Stimulated activated CD4-positive, alpha-beta T cell treated with anti-CD3 and anti-CD28 coated beads, Interleukin-2, amount 100 ng/mL, for 24 hours (primary cell): ENCODE measurements at places on chromosomes 7 and 10.

GRCh38 chr7:77989981-77990566 lies 191.5 kb downstream of the PHTF2 start:
- DNase-seq: no peak

DNA sequence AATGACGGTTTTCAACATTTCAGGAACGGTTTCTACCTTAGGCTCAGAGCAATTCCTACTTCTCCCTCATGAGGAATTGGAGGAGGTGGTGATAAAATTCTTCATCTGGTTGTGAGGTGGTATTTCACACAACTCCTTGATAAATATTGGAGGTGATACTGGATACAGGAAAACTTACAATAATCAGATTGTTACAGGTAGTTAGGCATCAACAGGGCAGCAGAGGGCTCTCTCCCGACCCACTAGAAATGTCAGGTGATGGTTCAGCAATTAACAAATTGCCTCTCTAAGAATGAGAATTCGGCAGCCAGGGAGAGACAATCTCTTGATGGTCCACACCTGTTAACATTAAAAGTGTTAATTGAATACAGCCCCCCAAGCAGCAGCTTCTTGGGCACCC lies 22.6 kb downstream of the ZNF786 start:
- DNase-seq: no peak

DNA sequence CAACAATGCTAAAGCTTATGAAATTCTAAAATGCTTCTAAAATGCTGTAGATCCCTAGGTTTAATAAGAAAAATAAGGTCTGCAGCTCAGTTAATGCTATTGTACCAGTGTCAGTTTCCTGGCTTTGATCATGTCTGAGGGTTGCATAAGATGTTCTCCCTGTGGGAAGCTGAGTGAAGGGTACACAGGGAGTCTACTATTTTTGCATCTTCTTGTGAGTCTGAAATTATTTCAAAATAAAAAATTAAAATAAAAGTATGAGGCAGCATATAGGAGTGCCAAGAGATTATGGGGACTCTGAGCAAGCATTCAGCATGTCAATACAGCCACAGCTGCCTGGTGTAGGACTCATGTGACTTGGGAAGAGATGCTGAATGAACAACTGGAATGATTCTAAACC lies 14.7 kb downstream of the CHST15 start:
- no peak for DNase-seq

- no peak for DNase-seq
These were observed 35.0 kb downstream of the SRI start for GRCh38 chr7:88184848-88185304.

DNA sequence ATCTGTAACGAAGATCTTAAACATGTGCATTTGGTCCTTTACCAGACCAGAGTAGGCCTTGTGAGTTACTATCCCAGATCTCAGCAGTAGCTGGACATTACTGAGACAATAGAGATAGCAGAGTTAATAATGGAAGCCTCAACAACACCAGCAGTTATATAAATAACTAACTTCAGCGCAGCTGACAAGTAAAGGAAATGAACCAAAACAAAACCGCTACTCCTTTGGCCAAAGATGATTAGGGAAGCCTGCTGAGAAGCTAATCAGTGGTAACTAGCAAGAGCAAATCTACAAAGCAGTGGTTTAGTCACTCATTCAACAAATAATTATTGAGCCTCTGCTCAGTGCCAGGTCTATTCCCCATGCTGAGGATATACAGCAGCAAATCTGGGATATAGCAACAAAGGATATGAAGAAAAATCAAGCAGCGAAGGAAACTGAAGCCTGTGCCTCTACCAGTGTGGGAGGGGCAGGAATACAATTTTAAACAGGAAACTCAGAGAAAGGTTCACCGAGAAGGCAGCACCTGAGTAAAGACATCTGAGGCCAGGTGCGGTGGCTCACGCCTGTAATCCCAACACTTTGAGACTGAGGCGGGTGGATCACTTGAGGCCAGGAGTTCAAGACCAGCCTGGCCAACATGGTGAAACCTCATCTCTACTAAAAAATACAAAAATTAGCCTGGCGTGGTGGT lies 103.6 kb downstream of the ELMO1 start:
- no peak for DNase-seq

- DNase-seq: no peak
These were observed 470.7 kb upstream of the AKR1E2 start for GRCh38 chr10:4355350-4355749.

GRCh38 chr10:17951868-17952371 lies at the start of gene SLC39A12:
Gene SLC39A12, plus strand, starts transcription at chr10:17951918. Its CDS starts 1,359 bp downstream, at chr10:17953277.
- no peak for DNase-seq

- no peak for DNase-seq
These were observed 91.1 kb downstream of the COL13A1 start for GRCh38 chr10:69892816-69893215.
